ENCODE measurements at places on chromosomes 6 and 20. TPM values are rescaled to one million over a fixed set of nuclear protein-coding genes. Genes with fewer than 3 reads are reported as not detected.

Gene RBPJL
- total RNA-seq = not detected

Gene CCM2L
- 0.23 TPM for total RNA-seq

Gene ZC3H12D
- not detected for total RNA-seq

Gene TMEM151B
- total RNA-seq = not detected

Gene INSM1
- not detected for total RNA-seq

Gene POM121L2
- not detected for total RNA-seq
